Naive thymus-derived CD4-positive, alpha-beta T cell (primary cell): ENCODE measurements at places on chromosomes 7 and 10. TPM values are rescaled to one million over a fixed set of nuclear protein-coding genes. Genes with fewer than 3 reads are reported as not detected.

STAG3 gene
- total RNA-seq, result 5.5 TPM

DNA sequence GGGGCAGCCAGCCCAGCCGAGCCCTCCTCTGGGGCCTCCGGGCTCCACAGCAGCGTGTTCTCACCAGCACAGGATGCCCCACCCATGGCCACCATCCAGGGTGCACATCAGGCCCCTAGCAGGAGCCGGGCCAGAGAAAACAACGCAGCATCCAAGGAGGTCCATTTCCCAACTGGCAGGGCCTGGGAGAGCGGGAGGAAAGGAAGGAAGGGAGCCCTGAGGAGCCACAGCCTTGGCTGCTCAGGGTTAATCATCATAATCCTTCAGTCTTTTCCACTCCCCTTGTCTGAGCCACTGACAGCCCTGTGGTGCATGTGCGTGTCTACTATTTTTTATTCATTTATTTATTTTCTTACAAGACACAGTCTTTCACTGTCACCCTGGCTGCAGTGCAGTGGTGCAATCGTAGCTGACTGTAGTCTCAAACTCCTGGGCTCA lies 3.6 kb downstream of the PLAC9 start:
- DNase-seq, result no peak

DNA sequence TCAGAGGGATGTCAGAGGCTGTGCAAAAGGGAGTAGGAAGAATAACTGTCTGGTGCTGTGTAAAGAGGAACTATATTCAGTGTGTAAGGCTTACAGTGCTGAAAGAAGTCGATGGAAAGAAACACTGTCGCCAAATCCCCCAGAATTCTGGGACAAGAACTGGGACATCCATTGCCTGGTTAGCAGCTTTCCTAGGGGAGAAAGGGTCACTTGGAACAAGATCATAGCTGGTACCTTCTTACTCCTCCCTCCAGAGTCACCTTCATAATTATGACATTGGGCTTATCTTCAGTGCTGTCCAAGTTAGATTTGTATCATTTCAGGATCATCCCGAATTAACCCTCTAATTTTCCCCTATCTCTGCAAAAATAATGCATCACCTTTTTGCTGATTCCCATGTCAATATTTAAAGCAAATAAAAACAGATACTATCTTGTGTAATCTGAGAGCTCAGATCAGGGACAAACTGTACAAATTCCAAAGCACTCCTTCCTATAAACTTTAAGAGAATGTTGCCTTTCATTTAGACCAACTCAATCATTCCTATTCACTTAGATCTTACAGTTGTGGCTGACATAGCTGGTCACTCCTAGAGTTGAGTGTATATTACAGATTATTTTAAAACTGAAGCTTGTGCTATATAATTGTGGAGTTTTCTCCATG lies 96.5 kb downstream of the DNAH11 start:
- no peak for DNase-seq

- no peak for DNase-seq
Observed at GRCh38 chr10:94076325-94076841, 82.7 kb downstream of the PLCE1 start.
